ENCODE measurements at places on chromosomes 7 and 10.

GRCh38 chr10:74137992-74138391 lies 12.6 kb downstream of the AP3M1 start:
- DNase-seq: no peak

- DNase-seq: no peak
Observed at GRCh38 chr7:149196151-149196704, 882 bp downstream of the ZNF282 start.

DNA sequence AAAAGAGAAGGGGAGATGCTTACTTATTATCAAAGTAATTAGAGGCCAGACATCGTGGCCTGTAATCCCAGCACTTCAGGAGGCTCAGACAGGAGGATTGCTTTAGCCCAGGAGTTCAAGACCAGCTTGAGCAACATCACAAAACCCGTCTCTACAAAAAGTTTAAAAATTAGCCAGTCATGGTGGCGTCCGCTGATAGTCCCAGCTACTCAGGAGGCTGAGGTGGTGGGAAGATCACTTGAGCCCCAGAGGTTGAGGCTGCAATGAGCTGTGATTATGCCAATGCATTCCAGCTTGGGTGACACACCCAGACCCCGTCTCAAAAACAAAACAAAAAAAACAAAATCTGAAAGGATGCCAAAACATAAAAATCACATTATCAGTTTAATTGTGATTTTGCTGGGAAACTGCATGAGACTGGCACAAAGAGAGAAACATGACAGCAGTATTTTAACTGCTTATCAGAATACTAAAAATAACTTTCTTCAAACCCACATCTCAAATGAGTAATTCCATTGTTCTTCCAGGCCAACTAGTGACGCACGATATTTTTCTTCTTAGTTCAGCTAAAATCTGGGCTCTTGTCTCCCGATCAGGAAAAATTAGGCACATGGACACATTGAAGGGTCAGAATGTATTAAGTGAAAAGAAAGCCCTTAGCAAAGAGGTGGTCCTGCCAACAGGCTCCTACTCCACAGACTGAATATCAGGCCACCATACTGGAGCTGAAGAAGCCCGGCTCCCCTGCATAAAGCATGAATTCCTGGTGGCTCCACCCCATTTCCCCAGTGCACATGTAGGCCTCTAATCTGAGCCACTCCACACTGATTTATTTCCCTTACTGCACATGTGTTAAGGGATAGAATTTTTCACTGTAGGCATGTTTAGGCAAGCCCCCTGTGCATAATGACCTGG lies 9.6 kb upstream of the CCM2 start:
- DNase-seq: no peak

- no peak for DNase-seq
Observed at GRCh38 chr10:117884093-117884492, 162.6 kb downstream of the RAB11FIP2 start.

DNA sequence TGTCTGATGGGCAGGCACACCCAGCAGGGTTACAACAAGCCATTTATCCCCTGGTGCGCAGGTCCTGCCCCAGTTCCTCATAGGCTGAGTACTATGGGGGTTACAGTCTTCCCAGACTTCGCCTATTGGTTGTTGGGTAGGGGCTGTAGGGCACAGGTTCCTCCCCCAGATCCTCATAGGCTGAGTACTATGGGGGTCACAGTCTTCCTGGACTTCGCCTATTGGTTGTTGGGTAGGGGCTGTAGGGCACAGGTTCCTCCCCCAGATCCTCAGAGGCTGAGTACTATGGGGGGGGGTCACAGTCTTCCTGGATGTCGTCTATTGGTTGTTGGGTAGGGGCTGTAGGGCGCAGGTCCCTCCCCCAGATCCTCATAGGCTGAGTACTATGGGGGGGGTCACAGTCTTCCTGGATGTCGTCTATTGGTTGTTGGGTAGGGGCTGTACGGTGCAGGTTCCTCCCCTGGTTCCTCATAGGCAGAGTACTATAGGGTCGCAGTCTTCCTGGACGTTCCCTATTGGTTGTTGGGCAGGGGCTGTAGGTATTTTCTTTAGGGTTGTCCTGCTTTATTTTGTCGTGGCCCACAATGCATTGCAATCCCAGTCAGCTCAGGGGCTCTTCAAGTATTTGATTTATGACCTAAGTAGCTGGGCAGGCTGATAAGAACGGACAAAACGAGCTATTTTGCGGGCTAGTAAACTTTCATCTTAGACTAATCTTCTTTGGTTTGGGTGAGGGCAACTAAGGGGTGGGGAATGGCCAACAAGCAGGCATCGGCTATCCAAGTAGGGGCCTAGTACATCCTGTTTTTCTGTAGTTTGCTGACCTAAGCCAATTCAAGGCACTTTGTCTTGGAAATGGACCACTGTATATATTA lies 3.4 kb downstream of the LRRC27 start:
- no peak for DNase-seq

GRCh38 chr7:137282043-137282442 lies 61.5 kb downstream of the PTN start:
- no peak for DNase-seq

DNA sequence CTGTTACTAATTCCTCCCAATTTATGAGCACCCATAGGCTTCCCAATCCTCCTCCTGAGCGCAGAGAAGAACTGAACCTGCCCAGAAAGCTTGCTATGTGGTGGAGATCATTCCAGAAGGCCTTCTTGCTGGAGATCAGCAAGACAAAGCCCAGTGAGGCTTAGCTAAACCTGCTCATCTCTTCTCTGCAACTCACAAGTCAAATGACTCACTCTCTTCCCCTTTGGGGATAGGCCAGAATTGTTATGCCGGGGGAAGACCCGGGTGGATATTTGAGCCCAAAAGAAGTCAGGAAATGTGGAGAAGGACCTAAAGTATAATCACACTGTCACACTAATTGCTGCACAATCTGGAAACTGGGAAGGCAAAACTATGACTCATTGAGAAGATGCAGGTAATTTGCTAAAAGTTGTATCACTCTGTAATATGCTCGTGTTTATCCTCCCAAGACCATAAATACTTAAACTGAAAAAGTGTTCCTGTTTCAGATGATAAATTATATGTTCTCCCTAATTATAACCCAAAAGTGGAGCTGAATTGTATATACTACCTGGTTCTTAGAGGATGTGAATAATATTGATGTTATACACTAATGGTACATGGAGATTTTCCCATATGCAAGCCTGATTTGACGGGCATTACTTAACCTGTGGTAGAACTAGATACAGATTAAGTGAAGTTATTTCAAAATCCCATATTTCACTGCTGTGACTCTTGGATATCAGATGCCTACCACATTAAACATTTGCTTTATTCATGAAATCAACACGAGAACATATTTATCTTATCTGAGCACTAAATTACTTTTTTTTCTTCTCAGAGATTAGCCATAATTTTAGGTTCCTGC lies 6.4 kb downstream of the NEBL start:
- DNase-seq: no peak

- no peak for DNase-seq
Observed at GRCh38 chr7:122556873-122557542, 141.9 kb downstream of the RNF133 start.

DNA sequence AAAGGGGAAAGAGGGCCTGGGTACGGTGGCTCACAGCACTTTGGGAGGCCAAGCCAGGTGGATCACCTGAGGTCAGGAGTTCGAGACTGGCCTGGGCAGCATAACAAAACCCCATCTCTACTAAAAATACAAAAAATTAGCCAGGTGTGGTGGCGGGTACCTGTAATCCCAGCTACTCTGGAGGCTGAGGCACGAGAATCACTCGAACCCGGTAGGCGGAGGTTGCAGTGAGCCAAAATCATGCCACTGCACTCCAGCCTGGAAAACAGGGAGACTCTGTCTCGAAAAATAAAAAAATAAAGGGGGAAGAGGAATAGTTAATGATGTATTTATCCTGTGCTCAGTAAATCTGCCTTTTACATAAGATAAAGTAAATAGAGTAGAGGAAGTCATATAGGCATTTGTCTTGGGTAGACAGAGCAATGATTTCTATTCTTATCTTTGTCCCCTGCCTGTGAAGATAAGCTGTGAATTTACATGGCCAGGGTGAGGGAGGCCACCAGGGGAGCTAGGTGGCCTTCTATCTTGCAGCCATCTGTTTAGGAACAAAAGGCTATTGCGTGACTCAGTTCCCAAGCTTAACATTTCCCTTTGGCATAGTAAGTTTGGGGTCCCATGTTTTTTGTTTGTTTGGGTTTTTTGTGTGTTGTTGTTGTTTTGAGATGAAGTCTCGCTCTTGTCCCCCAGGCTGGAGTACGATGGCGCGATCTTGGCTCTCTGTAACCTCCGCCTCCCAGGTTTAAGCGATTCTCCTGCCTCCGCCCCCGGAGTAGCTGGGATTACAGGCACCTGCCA lies 73.2 kb upstream of the GTF2I start:
- no peak for DNase-seq

- no peak for DNase-seq
Observed at GRCh38 chr7:13894954-13895353, 94.5 kb downstream of the ETV1 start.

- DNase-seq: no peak
Observed at GRCh38 chr7:140081774-140082425, 19.1 kb upstream of the PARP12 start.

DNA sequence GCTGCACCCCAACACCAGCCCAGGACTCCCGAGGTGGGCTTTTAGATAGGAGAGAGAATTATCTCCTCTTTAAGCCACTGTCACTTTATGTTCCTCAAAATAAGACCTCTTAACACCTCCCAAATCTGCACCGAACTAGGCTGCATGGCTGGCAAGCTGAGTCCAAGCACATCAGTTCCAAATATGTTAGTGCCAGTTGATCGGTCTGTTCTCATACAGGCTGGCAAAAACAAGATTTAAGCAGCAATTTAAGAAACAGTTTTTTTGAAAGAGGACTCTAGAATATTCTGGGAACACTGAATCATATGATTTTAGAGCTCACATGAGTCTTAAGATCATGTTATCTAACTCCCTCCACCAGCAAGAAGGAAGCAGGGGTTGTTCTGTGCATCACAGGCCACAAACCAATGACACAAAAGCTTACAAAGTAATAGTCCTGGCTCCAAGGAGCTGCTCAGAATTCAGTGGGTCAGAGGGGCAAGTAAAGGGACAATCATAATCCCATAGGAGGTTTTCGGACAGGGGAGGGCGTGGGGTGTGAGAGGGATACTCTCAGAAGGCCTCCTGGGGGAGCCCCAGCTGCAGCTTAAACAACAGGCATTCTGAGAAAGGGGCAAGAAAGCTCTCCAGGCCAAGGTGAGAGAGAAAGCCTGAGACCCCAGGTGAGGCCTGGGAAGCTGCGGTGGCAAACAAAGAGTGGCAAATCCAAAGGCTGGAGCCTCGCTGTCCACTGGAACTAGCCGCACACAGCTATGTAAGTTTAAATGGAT lies 7.1 kb downstream of the COBL start:
- no peak for DNase-seq

DNA sequence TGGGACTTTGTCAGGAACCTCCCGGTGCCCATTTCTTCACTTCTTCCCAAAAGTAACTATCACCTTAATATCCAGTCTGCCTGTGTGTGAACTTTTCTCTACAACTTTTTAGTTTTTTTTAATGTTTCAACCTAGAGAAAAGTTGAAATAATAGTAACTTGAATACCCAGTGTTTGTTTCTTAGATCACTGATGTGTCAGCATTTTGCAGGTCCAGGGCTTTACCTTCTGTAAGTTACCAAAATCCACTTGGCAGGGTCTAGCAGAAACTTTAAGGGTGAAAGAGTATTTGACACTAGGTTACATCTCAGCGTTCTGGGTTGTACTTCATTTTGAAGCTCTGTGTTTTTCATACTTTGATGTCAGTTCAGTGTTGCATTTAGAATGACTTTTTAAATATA lies 372.7 kb downstream of the ARL4A start:
- no peak for DNase-seq

- DNase-seq: no peak
Observed at GRCh38 chr7:132255115-132255797, 321.0 kb downstream of the PLXNA4 start.

- no peak for DNase-seq
Observed at GRCh38 chr10:119306514-119306951, 99.2 kb downstream of the GRK5 start.
